ENCODE measurements at places on chromosomes 2 and 18.

DNA sequence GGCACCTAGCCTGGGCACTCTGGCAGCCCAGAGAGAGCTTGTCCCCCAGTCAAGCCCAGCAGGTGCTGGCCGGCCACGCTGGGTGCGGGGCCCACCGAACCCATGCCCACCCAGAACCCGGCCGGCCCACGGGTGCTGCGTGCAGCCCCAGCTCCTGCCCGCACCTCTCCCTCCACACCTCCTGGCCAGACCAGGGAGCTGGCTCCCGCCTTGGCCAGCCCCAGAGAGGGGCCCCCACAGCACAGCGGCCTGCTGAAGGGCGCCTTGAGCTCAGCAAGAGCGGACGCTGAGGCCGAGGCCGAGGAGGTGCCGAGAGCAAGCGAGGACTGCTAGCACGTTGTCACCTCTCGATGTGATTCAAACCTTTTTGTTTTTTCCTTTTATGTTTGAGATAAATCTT, 407.0 kb upstream of the KCNJ3 start:
- DNase-seq = no peak

GRCh38 chr2:187505065-187505672, 49.1 kb downstream of the TFPI start:
- DNase-seq = no peak

DNA sequence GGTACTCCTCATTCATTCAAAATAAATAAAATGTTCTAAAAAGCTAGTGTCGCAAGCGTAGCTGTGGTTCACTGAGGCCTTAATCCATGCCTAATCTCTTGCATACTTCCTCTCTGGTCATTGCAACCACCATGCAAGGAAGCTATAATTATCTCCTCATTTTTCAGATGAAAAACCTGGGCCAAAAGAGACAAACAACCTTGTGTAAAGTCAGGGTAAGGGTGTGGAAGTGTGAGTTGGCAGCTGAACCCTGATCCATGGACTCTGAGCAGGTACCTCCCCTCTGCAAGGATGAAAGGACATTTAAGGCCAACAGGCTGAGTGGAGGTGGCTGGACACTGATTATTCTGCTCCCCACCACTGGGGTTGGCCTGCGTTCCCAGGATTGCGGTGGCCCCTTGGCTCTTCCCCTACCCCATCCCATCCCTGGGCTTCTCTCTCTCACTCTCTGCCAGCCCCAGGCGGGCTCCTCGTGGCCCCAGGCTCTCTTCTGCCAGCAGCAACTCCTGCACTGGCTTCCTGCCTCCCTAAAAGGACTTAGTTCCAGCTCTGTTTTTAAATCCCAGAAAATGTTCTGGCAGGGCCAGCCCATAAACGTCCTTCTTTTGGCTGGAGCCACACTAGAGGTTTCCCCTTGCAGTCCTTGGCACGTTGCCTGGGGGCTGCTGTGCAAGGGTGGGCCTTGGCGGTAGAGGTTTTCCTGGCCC, 72.0 kb upstream of the AFF3 start:
- DNase-seq = no peak

DNA sequence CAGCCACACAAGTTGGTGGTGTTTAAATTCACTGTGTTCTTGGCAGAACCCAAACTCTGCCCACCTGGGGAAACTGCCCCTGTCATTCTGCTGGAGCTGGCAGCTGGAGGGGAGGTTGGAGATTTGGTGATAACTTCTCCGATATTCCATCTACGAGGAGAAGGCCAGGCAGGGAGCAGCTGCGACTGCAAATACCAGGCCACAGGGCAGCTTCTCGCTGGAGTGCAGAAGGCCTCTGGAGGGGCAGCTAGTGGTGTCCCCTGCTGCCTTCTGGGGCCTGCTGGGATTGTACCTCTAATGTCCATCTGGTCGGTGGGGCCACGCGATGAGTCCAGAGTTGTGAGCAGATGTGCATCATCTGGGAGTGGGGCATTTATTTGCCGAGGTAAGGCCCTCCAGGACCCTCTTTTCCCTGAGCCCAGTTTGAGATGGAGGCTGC, 98.9 kb downstream of the ACKR3 start:
- no peak for DNase-seq

- no peak for DNase-seq
Observed at GRCh38 chr2:209472871-209473270, 49.0 kb downstream of the MAP2 start.

DNA sequence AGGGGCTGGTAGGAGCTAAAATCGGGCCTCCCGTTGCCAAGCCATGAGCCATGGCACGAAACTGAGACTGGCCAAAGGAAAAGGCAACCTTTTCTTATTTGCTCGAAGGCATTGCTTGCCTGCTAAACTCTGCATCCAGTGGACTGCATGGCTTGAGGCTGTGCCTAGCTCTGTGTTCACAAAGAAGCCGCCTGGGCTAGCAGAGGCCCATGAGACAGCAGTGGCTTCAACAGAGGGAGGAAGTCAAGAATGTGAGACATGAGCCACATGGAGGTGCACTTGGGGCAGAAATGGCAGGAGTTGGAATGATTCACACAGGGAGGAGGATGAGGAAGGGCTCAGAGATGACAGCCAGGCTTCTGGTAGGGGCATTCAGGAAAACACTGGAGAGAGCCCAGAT, 33.5 kb downstream of the TPRKB start:
- no peak for DNase-seq

DNA sequence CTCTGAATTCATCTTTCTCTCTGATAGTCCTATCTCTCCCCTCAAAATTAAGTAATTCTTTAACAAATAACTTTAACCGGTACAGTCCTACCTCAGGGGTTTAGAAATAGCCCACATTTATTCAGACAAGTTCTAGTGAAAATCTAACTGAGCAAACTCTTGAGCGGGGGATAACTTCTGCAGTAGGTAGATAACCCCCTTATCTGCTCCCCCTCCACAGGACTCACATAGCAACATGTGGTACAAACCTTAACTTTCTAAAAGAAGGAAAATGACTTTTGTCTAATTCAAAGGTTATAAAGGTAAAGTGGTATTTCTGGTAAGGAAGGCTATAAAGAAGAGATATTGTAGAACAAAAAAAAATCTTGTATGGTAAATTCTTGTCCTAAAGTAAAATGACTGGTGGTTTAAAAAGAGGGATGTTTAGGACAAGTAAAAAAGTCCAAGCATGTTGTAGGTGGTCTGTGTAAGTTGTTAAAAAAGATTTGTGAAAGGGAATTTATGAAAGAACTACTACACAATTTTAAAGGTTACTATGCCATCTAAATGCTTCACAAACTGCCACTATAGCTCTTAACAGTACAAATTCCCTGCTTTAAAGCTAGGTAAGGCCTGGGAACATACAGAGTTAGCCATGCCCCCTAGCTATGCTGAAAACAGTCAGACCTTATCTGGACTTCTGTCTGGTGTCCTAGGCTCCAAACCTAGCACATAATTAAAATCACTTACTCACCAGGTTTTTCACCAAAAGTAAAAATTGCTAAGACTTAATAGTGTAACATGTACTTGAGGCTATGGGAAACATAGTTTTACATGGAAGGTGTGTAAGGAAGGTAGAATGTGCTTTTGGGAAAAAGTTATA, 8.1 kb upstream of the RPIA start:
- no peak for DNase-seq

- DNase-seq = no peak
Observed at GRCh38 chr18:74613381-74613780, 15.7 kb downstream of the ZNF407 start.

DNA sequence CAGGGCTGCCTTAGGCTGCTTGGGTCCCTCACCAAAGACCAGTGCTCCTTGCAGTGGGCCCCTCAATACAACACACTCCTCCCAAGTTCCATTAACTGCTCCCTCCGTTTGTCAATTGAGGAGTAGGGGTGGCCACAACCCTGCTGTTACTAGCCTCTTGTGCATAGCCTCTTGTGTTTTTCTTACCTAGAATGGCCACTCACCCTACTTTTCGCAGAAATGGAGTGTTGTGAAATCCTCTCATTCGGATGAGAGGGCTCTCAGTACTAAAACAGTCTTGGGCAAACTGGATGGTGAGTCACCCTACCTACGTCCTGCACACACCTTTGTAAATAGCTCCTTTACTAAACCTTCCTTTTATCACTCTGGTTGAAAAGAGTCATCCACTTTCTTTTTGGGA, 253.9 kb downstream of the OSR1 start:
- DNase-seq = no peak

DNA sequence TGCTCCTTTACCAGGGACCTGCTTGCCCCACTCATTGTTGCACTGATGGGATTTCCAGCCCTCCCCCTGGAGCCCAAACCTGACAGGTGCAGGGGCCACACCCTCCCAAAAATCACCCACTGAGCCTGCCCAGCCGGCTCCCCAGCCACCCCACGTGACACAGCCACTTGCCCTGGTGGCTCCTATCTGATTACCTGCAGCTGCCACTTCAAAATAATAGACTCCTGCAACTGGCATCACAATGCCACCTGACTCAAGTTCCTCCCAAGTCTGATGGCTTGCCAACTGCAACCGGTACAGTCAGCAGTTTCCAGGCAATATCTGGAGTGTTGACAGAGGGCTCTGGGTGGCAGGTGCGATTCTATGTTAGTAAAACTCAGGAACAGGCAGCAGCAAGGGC, 66.2 kb downstream of the CRACDL start:
- no peak for DNase-seq

DNA sequence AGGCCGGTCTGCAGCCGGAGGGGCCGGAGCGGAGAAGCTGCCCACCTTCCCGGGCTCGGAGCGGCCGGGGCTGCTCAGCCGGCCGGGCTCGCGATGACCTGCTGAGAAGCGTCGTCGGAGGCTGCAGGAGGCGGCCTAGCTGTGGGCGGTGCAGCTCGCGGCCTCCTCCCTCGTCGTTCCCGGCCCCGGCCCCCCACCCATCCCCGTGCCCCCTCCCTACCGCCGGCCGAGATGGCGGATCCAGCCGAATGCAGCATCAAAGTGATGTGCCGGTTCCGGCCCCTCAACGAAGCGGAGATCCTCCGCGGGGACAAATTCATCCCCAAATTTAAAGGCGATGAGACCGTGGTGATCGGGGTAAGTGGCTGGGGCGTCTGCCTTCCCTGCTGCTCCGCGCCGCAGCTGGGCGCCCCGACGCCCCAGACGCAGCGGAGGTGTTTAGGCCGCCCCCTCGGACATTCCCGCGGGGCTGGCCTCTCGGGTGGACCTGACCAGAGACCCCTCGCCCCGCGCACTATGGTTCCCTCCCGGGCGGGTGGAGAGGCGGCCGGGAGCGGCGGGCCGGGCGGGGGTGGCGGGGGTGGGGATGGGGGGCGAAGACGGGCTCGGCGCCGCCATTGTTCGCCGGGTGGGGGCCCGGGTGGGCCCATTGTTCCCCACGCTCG, 492 bp downstream of the KIF5C start:
- peak; percentile 3 for DNase-seq

DNA sequence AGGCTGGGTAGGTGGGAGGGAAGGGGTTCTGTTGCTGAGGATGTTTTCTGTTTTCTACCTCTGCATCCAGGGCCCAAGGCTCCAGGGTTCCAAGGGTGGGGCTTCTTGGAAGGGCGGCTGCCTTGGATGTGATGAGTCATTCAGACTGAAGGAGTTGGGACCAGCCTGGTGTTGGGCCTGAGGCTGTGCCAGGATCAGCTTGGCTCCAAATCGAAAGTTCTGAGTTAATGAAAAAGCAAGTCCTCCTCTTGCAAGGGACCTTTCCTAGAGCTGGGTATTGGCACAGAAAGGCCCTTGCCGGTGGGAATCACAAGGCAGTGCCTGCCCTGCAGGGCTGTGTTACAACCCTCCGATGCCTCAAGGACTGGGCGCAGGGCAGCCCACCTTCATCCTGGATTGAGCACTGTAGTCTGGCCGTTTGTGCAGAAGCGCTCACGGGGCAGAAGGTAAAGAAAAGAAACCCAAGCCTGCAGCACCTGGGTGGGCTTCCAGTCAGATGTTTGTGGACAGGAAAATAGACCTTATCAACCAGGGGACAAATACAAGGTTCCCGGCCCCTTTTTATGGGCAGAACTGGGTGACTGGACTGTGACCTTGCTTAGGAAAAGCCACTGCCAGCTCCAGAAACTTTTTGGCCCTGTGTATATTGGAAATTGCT, 52.5 kb upstream of the MCFD2 start:
- no peak for DNase-seq

GRCh38 chr2:11004199-11004598, 92.5 kb downstream of the KCNF1 start:
- no peak for DNase-seq

DNA sequence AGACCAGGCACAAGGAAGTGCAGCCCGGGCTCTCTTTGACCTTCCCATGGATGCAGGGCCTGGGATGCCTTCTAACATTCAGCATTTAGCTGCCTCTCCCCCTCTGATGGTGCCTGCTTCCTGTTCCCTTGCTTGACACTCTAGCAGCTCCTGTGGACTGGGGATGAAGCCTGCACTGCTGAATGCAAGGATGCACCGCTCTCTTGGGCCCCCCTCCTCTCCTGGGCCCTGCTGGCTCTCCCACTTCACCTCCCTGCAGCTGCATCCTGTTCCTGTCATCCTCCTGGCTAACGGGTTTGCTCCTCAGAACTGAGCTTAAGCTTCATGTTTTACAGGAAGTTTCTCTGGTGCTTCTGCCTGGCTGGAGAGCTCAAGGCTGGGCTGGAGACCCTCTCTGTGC, 254.1 kb downstream of the TSN start:
- DNase-seq = no peak

DNA sequence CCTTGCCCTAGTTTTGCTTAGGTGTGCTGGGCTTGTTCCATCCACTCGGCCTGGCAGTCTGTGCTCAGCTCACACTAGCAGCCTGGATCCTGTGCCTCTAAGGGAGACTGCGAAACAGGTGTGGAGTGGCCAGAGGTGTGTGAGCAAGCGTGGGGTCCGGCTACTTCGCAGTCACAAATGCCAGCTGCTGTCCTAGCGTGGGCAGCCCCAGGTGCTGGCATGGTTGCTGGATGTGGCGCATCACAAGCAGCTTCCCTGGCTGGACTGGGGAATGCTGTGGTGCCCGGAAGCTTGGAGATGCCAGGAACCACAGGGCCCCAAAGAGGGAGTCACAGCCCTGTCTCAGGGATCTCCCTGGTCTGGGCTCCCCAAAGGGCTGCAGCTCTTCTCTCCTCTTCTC, 119.0 kb upstream of the TMEFF2 start:
- DNase-seq = no peak

GRCh38 chr2:160367887-160368286, 125.7 kb downstream of the RBMS1 start:
- no peak for DNase-seq

GRCh38 chr2:196677404-196677803, 37.9 kb downstream of the CCDC150 start:
- DNase-seq = no peak

- no peak for DNase-seq
Observed at GRCh38 chr2:133937669-133938068, 316.2 kb upstream of the MGAT5 start.

- no peak for DNase-seq
Observed at GRCh38 chr2:80007777-80008503, 296.6 kb downstream of the LRRTM1 start.

DNA sequence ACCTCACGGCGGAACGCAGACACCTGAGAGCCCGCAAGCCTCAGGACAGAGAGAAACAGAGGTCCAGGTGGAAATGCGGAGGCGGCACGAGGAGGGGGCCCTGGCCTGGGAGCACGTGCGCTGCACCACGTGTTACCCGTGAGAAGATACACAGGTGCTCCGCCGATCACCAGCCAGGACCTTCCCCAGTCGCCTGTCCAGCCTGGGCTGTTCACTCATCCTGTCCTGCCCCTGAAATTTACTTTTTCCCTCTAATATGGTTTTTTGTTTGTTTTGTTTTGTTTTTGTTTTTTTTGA, 44.3 kb downstream of the TWIST2 start:
- no peak for DNase-seq

- DNase-seq = no peak
Observed at GRCh38 chr2:197994751-197995150, 190.4 kb downstream of the PLCL1 start.

- DNase-seq = no peak
Observed at GRCh38 chr2:24107-24506, 22.2 kb downstream of the FAM110C start.
